ENCODE measurements at places on chromosomes 5 and 9.
A peak's percentile ranks its signal among the peaks of the same experiment; 100 is the strongest.

GRCh38 chr5:69004676-69005075, 89.1 kb upstream of the SLC30A5 start:
- no peak for DNase-seq

DNA sequence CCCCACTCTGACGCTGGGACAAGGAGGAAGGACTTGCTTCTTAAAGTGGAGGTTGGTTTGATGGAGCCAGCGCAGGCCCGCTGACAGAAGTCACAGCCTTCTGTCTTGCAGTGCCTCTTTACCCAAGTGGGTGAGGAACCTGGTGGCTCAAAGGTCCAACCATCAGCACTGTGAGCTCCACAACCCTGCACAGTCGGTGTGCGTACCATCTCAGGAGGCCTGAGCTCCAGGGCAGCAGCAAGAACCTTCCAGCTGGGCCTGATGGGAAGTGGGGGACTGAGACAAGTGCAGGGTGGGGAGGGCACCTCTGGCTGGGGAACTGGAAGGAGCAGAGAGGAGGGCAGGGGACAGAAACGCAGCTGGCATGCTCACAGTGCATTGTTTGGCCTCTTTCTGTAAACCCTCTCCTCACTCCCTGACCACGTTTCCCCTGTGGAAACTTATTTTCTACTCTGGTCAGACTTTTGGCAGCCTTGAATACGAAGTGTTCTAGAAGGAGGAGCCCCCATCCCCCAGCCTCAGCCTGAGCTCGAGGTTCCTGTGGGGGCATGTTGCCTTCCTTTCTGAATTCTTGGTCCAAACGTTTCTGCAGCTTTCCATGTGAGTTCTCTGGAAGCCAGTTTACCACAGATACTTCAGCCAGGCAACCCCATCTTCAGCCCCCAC, 178.5 kb upstream of the PITX1 start:
- no peak for DNase-seq

- DNase-seq, result no peak
Observed at GRCh38 chr5:122656160-122656559, 118.7 kb upstream of the SNX2 start.

DNA sequence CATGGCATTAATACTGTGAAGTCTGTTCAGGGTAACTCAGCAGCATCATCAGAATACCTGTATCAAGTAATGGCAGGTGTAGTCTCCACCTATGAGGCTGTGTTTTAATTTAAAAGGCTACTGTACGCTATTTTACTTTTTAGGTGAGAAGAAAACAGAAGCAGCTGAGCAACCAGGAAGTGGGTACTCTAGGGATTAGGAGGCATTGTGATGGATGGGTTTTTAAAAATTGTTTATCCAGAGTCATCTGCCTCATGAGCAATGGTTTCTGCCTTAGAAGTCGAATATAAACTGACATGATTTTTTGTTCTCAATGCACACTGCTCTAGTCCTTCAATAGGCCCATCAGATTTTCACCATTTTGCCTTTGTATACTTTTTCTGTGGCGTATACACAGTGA, 42.6 kb downstream of the PSIP1 start:
- DNase-seq, result no peak

DNA sequence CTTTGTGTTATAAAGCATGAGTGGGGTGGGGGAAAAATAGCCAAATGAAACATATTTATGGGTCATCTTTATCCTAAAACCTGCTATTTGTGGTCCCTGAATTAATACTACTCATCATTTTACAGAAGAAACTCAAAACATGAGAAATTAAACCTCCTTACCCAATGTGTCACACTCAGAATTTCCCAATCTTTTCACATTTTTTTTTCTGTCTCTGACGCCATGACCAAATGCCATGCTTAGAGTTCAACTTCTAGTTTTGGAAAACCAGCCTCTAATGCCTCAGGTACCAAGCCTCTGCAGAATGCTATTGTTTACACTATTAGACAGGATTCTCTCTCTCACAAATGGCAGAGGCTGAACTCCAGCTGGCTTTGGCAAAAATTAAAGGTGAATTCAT, 505.5 kb upstream of the WWC1 start:
- DNase-seq, result no peak

GRCh38 chr9:27847818-27848217, 274.5 kb upstream of the C9orf72 start:
- no peak for DNase-seq

DNA sequence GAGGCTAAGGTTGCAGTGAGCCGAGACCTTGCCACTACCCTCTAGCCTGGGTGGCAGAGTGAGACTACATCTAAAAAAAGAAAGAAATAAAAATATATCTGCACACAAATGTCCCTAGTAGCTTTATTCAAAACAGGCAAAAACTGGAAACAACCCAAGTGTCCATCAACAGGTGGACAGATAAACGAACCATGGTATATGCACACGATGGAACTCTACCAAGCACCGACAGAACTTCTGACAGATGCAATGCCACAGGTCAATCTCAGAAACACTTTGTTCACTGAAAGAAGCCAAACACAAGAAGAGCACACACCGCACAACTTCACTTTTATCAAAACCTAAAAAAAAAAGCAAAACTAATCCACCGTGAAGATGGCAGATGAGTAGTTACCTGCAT, 30.4 kb downstream of the CAMSAP1 start:
- DNase-seq, result no peak

DNA sequence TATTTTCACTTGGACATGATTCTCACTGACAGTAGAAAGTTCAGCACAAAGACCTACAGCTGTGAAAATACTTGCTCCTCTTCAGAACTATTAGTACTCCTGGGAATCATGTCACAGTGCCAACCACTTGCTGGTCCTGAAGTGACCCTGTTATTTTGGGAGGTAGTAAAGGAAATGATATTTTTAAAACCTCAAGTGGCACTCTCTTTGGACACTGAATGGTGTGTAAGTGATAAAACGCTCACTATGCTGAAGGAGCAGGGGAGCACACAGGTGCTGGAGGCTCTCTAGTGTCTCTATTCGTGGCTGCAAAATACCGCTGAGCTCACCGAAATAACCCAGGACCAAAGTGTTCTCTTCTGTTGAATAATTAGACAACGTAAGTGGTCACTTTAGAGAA, 76.9 kb upstream of the SPATA31D4 start:
- DNase-seq, result no peak

GRCh38 chr5:52043543-52043942, 660.3 kb downstream of the ISL1 start:
- DNase-seq, result no peak

GRCh38 chr5:35815089-35815936, 41.4 kb upstream of the IL7R start:
- DNase-seq, result peak; percentile 74

All from CD4-positive, alpha-beta T cell treated with Interleukin-17A for 1 hour (primary cell).